ENCODE measurements at places on chromosomes 5 and 9.

DNA sequence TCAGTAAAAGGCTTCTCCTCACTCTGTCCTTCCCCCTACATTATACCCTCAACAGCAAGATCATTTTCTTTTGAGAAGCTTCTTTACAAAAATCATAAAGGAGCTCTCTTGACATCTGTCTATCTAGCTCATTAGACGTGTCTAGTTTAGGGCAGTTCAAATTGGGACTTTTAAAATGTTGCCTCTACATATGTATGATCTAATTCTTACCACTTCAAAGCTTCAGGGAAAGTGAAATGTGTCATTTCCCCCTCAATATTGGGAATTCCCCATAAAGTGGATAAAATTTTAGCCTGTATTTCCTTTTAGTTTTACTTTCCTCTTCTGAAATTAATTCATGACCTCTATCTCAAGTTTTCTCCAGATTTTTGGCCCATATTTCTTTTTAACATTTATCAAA lies 323.7 kb downstream of the ARRDC3 start:
- no peak for DNase-seq

DNA sequence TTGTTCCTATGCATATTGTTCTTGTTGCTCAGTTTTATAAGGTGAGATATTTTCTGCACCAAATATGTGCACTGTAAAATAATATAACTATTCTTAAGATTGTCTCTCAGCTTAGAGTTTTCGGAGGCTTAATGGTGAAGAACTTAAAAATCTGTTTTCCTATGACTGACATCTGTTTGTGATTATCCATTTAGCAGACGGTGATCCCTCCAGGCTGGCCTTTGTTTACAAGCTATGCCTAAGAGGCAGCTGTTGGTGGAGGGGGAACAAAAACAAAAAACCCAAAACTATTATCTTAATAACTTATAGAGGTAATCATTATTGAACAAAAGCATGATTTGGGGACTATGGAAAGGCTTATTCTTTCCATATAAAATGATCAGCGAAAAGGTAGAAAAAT lies 658 bp downstream of the PDCD1LG2 start:
- DNase-seq: no peak

- no peak for DNase-seq
These were observed 169.7 kb upstream of the IRX2 start for GRCh38 chr5:2921176-2921575.

DNA sequence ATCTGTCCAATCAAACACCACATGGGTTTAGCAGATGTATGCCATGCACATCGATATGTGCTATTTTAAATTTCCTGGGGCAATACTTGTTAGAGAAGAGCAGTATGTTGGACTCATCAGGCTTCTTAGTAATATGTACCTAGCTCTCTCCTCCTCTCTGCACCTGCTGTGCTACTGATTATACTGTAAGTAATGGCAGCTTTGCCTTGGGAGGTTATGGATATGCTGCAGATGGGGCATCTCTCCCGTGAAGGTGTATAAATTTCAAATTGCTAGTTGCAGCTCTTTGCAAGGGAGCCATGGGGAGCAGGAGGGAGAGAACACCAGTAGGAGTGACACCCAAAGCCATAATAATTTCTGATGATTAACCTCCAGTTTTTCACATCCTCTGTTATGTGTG lies 101.5 kb downstream of the SPATA31D1 start:
- DNase-seq: no peak

DNA sequence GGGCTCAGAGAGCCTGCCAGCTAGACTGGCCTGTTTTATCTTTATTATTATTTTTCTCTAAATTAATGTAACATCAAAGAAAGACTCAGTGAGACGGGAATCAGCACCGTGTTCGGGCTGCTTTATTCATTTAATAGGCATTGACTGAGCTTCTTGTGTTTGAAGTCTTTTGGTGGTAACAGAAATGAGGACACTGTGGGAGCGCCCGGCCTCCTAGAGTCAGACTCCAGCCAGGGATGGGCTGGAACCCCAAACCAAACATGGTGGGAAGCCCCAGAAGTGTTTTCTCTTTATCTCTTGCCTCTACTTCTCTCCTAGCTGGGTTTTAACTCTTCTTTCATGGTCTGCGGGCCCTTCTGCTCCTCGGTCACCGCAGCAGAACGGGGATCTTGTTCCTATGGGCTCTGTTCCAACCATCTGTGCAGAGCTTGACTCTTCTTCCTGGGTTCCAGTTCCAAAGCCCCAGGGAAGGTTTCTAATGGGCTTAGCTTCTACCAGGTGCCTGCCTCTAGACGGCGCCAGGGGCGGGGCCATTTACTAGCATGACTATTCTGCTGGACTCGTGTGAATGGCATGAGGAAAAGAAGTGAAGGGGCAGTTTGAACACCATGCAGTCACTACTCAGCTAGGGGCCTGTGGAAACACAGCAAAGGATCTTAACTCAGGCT lies 123.8 kb downstream of the FGF18 start:
- no peak for DNase-seq

- DNase-seq: no peak
These were observed 262.7 kb downstream of the PARP8 start for GRCh38 chr5:50929174-50929573.

- no peak for DNase-seq
These were observed 437.7 kb downstream of the SEMA5A start for GRCh38 chr5:9108162-9108561.

DNA sequence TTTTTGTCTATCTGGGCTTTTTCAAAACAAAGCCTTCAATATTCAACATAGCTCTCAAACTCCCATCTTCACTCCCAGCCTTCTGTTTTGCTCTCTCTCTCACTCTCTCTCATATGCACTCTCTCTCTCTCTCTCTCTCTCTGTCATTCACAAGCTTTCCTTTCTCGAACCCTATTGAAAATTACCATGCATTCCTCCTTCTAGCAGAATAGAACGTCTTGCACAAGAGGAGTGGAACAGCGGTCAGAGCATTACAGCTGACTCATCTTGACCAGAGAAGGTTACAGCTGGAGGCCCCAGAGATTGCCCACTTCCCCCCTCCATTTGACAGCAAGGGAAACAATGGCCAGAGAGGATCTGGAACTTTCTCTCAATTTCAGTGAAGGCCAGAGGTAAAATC lies 51.0 kb upstream of the LIFR start:
- DNase-seq: no peak

DNA sequence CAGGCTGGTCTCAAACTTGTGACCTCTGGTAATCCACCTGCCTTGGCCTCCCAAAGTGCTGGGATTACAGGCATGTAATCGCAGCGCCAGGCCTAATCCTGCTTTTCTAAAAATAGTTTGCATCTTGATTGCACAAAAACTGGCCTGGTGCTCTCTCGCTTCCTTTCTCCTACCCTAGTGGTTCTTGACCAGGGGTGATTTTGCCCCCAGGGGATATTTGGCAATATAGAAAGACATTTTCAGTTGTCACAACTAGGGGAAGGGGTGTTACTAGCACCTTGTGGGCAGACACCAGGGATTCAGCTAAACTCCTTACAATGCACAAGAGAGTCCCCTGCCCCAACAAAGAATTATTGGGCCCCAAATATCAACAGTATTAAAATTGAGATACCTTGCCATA lies 139.8 kb downstream of the DROSHA start:
- no peak for DNase-seq

DNA sequence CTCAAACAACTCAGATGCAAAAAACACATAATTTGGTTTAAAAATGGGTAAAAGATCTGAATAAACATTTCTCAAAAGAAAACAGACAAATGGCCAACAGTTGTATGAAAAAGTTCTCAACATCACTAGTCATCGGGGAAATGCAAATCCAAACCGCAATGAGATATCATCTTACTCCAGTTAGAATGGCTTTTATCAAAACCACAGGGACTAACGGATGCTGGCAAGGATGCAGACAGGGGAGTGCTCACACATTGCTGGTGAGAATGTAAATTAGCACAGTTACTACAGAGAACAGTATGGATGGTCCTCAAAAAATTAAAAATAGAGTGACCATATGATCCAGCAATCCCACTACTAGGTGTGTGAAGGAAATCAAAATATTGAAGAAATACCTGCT lies 589.1 kb upstream of the ADAMTS16 start:
- no peak for DNase-seq

DNA sequence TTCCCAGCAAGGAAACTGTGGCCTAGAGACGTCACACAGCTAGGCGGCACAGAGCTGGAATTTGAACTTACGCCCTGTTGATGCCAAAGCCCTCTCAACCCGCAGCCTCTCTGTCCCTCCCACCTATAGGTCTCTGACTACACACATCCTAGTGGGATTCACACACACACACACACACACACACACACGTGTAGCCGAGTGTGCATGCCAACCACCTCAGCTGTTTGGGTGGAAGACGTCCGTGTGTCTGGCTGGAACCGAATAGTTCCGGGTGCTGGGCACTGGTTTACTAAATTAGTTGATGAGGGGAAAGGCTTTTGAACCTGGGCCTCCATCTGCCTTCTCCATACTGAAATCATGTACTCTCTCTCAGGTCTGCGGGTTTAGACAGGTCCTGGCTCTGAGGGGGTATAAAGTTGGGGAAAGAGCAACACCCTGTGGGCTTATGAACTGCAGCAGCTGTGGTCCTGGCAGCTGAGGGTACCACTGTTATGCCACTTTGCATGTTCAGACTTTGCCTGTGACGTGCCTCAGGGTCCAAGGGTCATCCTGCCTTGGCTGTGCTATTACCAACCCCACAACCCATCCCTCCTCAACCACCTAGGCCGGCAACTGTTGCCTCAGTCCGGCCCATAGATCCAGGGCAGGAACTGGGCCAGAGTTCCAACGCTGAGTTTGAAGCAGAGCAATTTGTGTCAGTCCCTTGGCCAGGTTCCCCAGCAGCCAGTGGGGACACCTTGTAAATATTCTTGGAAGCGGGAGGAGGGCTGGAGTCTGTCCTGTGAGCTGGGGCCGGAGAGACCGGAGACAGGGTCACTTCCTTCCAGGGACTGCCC lies 50.5 kb downstream of the PSD2 start:
- no peak for DNase-seq

- no peak for DNase-seq
These were observed 719.6 kb upstream of the GRAMD2B start for GRCh38 chr5:125703616-125704015.

- DNase-seq: peak; percentile 60
These were observed 142.3 kb upstream of the FSTL4 start for GRCh38 chr5:133754575-133755169.

DNA sequence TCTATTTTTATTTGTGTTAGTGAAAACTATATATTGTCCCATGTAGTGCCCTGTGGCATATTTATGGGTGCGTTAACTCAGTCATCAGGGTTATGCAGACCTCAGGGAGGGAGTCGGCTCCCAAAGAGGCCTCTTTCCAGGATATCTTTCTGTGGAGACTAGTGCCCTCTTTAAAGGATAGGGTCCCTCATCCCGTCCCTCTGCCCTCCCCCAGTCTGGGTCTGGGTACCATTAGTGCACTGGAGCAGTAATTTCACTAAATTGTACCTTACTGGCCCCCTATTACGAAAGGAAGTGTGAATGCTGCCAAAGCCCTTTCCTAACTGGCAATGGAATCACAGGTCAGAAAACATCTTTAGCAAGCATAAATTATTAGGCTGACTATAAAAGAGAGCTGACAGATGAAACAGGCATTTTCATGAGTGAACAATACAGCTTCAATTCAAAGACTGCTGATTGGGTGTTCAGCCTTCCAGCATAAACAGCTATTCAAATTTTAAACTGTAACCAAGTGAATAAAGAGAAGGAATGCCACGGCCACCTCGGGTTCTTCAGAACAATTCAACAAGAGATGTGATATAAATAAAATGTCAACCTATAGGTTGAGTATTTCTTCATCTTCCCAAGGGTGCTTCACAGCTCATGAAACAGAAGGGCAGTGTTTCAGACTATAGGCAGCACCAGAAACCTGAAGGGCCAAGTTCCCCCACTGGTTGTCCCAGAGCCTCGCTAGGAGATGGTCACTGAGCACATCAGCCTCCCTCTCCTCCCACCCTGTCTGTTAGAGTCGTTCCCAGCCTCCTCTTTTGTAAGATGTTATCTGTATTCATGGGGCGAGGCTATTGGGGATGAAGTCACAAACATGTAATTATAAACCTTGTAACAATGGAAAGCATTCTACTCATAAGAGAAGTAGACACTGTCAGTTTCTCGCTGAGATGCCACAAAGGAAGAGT lies 318.7 kb downstream of the TMEM161B start:
- DNase-seq: no peak

- DNase-seq: no peak
These were observed 79.1 kb downstream of the FEM1C start for GRCh38 chr5:115465431-115465830.

DNA sequence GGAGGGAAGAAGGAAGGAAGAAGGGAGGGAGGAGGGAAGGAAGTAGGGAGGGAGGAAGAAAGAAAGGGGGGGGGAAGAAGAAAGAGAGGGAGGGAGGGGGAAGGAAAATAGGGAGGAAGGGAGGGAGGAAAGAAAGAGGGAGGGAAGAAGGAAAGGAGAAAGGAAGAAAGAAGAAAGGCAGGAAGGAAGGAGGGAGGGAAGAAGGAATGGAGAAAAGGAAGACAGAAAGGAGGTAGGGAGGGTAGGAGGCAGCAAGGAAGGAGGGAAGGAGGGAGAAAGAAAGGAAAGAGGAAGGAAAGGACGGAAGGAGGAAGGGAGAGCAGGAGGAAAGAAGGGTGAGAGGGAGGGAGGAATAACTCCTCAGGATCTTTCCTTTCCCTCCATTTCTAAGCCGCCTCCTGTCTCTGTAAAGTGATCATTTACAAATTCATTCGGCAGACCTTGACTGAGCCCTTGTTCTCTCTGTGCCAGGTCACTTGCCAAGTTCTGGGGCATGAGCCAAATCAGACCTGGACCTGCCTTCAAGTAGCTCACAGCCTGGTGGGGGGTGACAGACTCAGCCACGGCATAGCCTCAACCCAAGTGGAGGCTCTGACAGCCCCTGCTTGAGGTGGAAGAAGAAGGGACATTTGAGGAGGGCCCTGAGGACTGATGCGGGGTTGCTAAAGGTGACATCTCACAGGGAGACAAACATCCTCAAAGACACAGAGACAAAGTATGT lies 69.0 kb upstream of the HRH2 start:
- no peak for DNase-seq

DNA sequence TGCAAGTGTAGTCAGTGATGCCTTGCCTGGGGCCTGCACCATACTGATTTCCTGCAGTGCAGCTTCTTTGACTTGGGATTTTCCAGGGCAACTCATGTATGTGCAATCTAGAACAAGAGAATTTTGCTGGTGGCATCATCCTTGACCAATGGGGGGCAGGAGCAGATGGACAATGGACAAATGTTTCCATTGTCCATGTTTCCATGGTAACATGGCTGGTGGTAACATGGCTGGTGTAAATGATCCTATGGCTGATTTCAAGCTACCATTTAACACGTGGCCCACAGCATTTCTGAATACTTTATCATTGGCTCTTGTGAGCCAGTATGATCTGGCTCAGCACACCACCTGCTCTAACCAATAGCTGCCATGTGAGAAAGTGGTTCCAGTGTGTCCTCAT lies 130.1 kb upstream of the OSMR start:
- DNase-seq: peak; percentile 24
